ENCODE measurements at places on chromosomes 4 and X.

DNA sequence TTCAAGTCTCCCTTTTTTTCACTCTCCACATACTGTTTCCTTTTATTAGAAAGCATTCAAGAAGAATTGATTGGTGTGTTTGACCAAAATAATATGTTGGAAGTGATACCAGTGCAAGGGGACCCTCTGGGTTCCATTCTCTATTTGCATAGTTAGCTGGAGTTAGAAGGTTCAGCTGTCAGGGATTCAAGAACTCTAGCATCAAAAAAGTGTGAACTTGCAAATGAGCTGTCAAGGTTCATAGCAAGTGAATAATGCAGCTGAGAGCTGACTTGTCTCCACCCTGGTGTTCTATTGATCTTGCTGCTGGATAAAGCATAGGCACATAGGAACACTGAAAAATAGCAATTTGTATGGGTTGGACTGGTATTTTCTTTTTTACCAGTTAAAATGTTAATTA, 73.2 kb downstream of the SORBS2 start:
- DNase-seq, result no peak

DNA sequence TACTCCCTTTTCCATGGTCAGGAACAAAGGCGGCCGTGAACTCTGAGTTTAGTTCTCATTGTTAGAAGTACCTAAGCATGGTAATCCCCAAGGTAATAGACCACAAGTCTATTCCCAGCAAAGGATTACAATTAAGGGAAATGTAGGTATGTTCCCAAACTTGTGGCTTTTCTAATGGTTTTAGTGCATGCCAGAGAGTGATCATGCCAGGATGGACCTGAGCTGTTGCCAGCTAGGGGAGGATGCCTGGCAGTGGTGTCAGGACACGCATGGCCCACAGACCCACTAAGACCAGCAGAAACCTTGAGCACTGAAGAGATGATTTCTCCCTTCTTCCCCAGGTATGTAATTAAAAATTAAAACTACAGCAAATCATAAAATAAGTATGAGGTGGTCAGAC, 60.8 kb downstream of the COQ2 start:
- DNase-seq, result no peak

GRCh38 chrX:78643874-78644273, 15.3 kb downstream of the RTL3 start:
- no peak for DNase-seq

DNA sequence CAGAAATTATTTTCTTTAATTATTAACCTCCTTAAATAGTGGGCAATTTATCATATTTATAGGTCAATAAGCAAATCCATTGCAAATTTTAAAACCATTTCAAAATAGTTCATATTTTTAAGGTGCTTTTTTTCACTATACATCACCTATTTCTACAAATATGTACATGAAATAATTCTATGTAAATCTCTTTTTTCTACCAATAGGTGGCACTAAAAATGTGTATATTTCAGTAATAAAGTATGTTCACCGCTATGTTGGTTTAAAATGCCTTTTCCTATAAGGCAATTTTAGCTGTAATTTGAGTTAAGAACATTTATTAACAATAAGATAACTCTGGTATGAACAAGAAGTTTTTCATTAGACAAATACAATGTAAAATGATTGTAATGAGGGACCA, 672.2 kb downstream of the KCTD8 start:
- no peak for DNase-seq

- DNase-seq, result no peak
Measured at GRCh38 chr4:26386386-26386785, 65.6 kb downstream of the RBPJ start.

DNA sequence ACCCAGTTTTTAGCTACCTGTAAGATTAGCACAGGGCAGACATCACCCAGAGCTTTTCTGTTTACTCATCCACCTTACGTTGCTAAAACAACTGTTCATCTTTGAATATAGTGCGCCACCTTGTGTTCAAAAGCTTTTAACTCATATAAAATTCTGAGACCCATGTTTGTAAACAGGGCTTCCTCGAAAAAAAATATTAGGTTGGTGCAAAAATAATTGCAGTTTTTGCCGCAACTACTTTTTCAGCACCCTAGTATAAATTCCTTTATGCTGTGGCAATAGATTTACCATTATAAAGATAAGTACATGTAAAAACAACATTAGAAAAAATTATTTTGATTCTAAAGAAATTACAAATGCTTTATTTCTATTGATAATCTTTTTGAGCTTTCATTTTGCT, 147.9 kb downstream of the LRBA start:
- no peak for DNase-seq

- DNase-seq, result no peak
Measured at GRCh38 chr4:105556206-105556605, 3.8 kb downstream of the ARHGEF38 start.

- no peak for DNase-seq
Measured at GRCh38 chr4:1204828-1205585, 32.6 kb upstream of the SPON2 start.

- DNase-seq, result no peak
Measured at GRCh38 chrX:51742586-51742985, 656 bp upstream of the GSPT2 start.

GRCh38 chrX:22664826-22665225, 334.9 kb upstream of the DDX53 start:
- no peak for DNase-seq

DNA sequence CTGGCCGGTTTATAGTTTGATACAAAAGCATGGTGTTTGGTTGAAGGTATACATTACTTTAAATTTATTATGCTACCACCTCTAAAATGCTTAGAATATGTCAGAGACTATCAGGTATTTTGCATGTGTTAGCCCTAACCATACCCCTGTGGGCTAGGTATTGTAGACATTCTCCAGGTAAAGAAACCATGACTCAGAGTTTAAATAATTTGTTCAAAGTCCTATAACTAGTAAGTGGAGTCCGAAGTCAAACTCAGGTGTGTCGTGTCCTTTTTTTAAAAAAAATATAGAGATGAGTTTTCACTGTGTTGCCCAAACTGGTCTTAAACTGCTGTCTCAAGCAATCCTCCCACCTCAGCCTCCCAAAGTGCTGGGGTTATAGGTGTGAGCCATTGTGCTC, 12.4 kb downstream of the LAP3 start:
- no peak for DNase-seq
